ENCODE measurements at places on chromosomes 5 and 9.

DNA sequence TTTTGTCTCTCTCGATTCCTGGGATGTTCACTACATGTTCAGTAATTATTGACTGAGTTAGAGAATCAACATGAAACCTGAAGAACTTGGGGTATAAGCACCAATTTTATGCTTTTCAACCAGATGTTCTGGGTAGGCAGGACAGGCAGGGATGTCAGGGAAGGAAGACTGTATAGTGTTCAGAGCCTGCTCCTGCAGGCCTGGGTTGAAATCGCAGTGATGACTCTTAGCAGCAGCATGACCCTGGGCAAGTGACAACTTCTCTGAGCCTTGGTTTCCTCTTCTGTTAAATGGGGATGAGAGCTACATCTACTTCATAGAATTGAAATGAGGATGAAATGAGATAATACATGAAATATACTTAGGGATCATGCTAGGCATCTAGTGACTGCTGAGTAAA is 29.7 kb upstream of the PANK3 start:
- DNase-seq = no peak

GRCh38 chr9:27247756-27248155 is 49.2 kb downstream of the EQTN start:
- DNase-seq = no peak

DNA sequence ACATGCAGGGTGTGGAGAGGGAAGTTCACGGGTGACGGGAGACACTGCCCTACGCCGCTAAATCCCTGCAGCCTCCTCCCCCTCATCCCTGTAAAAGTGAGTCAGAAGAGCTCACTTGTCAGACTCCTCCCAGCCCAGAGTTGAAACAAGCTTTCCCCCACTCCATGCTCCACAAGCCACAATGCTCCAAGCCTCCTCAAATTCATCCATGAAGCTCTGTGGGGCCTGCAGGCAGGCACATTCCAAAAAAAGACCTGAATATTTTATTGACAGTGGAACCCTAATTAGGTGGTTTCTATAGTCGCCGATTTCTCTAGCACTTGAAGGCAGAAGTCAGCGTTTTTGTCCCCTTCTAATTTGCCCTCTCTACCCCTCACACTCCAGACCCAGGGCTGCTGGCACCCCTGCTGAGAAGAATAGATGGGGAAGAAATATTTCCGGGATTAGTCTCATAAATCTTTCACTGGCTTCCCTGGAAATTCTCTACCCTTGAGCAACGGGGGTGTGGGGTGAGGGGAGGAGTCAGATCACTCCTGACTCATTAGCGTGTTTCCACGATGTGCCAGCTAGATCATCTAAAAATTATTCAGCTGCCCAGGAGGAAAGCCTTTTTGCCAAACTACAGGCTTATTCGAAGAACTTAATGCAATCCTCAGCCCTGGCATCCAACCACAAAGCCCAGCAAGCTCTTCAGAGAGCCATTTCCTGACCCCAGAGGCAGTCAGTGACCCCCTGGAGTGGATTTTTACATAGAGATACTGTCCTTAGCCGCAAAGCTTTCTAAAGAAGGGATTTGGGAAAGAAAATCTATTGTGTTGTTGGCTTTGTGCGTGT is 97.1 kb downstream of the ENC1 start:
- DNase-seq = no peak

- DNase-seq = no peak
Measured at GRCh38 chr5:77420940-77421339, 71.2 kb downstream of the WDR41 start.

- DNase-seq = peak; percentile 50
Measured at GRCh38 chr9:100216178-100216787, 117.2 kb downstream of the INVS start.

DNA sequence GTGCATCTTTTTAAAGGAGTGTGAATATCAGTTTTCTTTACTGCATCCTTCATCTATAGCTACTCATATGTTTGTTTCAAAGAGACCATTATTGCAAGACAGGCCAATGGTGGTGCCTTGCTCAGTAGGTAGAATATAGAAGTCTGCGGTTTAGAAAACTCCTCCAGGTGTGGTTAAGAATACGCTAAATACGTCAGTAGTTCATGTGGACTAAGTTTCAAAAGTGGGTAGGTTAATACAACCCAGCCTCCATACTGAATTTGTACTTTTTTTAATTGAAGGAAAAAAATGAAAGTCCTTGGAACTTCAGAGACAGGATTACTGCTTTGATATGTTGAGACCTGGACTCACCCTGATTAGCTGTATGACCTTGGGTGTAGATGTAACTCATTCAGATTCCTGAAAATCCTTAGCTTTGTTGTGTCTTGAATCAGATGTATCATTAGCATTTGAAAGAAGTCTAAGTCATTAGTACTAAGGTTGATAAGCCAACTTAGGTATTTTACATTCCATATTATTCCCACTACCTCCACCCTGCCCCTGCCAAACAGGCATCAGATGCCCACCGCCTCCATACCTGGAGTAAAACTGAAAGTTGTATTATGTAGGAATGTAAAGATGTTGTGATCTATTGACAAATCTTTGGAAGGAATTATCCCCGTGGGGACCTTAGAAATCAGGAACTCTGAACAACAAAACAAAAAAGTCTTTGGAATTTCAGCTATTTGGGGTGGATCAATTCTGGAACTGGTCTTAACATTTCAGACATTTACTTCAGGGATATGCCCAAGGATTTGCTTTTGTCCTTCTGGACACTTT is 6.1 kb downstream of the BASP1 start:
- DNase-seq = no peak

DNA sequence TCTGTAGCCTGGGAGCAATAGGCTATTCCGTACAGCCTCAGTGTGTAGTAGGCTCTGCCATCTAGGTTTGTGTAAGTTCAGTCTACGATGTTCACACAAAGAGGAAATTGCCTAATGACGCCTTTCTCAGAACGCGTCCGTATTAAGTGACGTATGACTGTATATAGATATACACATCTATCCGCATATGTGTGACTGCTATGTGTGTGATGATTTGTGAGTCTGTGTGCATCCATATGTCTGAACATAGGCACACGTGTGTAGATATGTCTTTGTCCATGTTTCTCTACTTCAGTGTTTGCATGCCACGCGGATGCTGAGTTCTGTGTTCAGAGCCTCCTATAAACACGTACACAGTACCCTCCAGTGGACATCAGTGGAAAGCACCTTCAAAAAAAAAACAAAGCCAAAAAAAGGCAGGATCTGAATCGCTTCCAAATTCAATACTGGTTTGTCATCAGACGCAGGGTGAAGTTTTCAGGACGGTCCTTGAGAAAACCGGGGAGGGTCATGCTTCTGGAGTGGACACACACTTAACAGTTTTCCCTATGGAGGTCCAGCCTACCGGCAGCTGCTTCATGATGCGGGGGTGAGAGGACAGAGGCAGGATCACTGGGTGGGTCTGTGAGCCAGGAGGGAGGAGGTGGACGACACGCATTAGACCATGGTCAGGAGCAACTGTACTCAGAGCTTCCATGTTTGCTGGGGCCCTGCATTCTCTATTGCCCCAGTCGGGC is 29.5 kb upstream of the ALDH1B1 start:
- no peak for DNase-seq

- no peak for DNase-seq
Measured at GRCh38 chr5:142491270-142491669, 166.4 kb upstream of the SPRY4 start.

GRCh38 chr5:158751961-158752655 is 347.6 kb downstream of the EBF1 start:
- no peak for DNase-seq

DNA sequence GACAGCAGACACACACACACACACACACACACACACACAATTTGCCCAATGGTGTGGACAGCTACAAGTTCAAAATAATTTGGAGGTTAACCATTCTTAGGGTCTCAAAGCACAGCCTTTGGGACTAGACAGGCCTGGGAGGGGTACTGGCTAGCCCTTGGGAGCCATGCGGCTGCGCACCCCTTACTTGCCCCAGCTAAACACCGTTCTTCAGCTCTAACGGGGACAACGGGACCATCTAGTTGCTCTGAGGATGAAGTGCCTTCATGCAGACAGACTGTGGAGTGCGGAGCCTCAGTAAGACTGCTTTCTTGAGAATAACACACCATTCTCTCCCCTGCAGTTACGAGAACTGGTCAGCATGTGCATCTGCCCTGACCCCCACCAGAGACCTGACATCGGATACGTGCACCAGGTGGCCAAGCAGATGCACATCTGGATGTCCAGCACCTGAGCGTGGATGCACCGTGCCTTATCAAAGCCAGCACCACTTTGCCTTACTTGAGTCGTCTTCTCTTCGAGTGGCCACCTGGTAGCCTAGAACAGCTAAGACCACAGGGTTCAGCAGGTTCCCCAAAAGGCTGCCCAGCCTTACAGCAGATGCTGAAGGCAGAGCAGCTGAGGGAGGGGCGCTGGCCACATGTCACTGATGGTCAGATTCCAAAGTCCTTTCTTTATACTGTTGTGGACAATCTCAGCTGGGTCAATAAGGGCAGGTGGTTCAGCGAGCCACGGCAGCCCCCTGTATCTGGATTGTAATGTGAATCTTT is 64.6 kb downstream of the PSMB7 start:
- no peak for DNase-seq

DNA sequence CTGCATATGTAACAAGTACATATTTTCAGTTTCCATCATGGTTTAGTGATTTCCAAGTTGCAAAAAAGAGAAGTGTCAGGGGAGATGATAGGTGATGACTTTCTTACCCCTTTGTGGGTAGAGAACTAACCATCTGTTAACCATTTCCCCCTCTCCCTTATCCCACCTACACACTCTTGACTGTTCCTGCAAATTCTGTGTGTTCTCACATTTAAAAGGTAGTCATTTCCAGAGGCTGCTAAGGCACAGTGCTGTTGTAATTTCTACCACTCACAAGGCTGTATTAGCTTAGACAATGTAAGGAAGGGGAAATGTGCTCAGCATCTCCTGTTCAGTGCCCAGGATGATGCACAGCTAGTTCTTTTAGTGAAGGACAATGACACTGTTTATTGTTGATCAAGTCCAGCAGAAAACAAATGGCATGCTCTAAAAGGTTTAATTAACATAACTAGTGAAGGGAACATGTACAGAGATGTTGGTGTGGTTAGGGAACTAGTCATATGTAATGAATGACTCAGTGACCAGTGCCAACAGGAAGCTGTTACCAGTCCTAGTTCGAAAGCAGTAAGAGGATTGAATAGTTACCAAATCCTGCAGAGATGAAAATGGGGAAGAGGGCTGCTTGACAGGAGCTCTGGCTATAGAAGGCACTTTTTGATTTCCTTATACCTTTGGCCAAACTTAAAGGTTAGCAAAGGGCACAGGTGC is 165.1 kb downstream of the PLK2 start:
- no peak for DNase-seq

GRCh38 chr9:95435074-95435728 is 81.6 kb downstream of the PTCH1 start:
- no peak for DNase-seq

- no peak for DNase-seq
Measured at GRCh38 chr5:16659536-16659935, 42.7 kb upstream of the RETREG1 start.

DNA sequence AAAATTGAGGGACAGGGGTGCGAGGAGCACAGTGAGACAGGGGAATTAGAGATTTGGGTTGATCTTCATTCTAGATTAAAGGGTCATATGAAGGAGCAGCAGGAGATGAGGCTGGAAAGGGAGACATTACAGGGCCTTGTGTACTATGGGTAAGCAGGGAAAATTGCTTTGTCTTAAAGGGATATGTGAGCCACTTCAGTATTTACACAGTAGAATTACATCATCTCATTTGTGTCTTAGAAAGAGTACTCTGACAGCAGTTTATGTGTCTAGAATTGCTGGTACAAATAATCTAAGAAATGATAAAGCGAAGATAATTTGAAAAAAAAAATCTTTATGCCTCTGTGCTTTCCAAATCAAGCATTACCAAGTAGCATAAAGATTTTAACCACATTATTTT is 287.0 kb upstream of the ARRDC3 start:
- no peak for DNase-seq

DNA sequence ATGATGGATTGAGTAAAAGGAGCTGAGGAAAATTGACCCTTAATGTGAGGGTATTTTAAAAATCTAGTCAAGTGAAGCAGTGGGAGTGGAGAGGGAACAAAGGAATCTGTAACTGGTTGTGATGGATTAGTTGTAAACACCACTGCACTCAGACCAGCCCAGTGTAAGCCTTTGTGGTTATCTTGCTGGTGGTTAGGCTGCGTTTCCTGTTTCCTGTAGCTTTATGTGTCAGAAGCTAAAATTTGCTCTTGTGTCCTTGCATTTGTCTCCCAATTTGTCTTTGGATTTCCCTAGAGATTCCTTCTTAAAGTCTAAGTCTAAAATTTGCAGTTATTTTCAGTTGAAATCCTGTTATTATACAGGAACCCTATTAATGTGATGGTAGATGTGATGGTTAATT is 6.3 kb downstream of the IFNA21 start:
- DNase-seq = peak; percentile 23

DNA sequence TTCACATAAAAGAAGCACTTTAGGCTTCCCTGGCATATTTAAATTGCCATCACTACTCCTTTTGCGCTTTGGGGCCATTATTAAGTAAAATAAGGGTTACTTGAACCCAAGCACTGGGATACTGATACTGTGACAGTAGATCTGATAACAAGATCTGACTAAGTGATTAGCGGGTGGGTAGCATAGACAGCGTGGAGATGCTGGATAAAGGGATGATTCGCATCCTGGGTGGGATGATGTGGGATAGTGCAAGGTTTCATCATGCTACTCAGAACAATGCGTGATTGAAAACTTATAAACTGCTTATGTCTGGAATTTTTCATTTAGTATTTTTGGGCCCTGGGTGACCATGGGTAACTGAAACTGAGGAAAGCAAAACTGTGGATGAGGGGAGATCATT is 75.1 kb downstream of the PTTG1 start:
- DNase-seq = no peak

GRCh38 chr5:41708604-41708940 is 161.7 kb downstream of the OXCT1 start:
- DNase-seq = no peak

DNA sequence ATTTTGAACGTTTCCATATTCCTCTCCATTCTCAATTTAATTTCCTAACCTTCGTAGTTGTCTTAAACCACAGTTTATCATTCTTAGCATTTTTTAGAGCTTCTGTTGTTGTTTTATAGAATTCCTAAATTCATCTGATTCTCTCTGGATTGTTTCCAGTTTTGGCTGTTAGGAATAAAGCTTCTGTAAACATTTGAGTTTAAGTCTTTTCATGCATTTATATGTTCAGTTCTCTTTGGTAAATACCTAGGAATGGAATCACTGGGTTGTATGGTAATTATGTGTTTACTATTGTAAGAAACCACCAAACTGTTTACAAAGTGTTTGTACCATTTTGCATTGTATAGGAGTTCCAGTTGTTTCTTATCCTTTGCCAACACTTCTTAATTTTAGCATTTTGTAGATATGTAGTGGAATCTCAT is 29.7 kb downstream of the GPR21 start:
- no peak for DNase-seq

GRCh38 chr5:132454361-132454760 is 36.2 kb downstream of the IRF1 start:
- no peak for DNase-seq

- DNase-seq = no peak
Measured at GRCh38 chr5:114312658-114313057, 49.2 kb upstream of the KCNN2 start.

Measured in effector memory CD8-positive, alpha-beta T cell (primary cell).